ENCODE measurements at places on chromosomes 13 and 19. TPM values are rescaled to one million over a fixed set of nuclear protein-coding genes. Genes with fewer than 3 reads are reported as not detected.

Gene TLE2
- total RNA-seq, result 28.2 TPM

GRCh38 chr19:45094137-45094536 lies 1.2 kb downstream of the PPP1R37 start:
- no peaks in the 10 kb centered on the region for H3K27me3 ChIP-seq
- no peak overlapping the region for H3K27ac ChIP-seq
- H3K4me3 ChIP-seq, result peak overlapping the region; percentile 96
- no peak for DNase-seq
- H3K4me1 ChIP-seq, result peaks cover 62% of the 10 kb centered on the region

- H3K36me3 ChIP-seq, result no peaks in the 10 kb centered on the region
- no peaks in the 10 kb centered on the region for H3K4me1 ChIP-seq
- DNase-seq, result no peak
- H3K27me3 ChIP-seq, result no peaks in the 10 kb centered on the region
- H3K4me3 ChIP-seq, result no peak overlapping the region
These were observed 77.3 kb upstream of the UBAC2 start for GRCh38 chr13:99123101-99124045.

- DNase-seq, result peak; percentile 31
- no peaks in the 10 kb centered on the region for H3K27me3 ChIP-seq
- no peak overlapping the region for H3K4me3 ChIP-seq
These were observed 99.2 kb downstream of the SLC7A1 start for GRCh38 chr13:29496241-29496712.

DNA sequence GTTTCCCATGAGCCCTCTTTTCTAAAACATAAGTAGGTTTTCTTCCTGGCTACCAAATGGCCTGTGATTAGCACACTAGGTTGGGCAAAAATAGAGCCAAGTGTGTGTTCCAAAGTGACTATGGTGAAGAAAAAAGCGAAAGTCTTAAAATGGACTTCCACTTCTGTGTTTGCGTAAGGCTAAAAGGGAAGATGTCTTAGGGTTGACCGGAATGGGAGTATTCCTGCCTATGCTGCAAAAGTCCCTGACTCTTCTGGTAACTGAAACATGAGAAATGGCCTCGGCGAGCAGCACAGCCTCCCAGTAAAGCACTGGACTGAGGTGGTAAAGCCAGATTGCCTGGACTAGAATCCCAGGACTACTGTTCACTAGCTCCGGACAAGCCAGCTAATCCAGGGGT lies 2.4 kb upstream of the FPR1 start:
- H3K36me3 ChIP-seq, result no peaks in the 10 kb centered on the region
- H3K4me3 ChIP-seq, result no peak overlapping the region
- no peaks in the 10 kb centered on the region for H3K4me1 ChIP-seq
- no peak overlapping the region for H3K27ac ChIP-seq
- H3K27me3 ChIP-seq, result no peaks in the 10 kb centered on the region
- DNase-seq, result no peak

DNA sequence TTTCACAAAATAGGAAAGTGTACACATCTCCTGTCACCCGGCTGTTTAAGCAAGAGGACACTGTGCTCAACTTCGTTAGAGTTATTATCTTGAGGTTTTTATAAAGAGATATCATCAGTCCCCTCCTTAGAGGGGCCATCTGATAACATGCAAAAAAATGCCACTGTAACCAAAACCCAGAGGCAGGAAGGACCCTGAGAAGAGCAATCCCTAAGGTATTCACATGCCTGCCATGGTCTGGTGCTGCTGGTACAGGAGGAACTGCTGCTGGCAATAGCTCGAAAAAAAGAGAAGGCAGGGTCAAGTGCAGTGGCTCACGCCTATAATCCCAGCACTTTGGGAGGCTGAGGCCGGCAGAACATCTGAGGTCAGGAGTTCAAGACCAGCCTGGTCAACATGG lies 12.8 kb upstream of the CEACAM3 start:
- DNase-seq, result no peak
- no peaks in the 10 kb centered on the region for H3K36me3 ChIP-seq
- H3K4me3 ChIP-seq, result no peak overlapping the region
- H3K27me3 ChIP-seq, result peaks cover 82% of the 10 kb centered on the region

Gene NXNL1
- 0.80 TPM for total RNA-seq

Gene MEIOSIN
- not detected for total RNA-seq

DNA sequence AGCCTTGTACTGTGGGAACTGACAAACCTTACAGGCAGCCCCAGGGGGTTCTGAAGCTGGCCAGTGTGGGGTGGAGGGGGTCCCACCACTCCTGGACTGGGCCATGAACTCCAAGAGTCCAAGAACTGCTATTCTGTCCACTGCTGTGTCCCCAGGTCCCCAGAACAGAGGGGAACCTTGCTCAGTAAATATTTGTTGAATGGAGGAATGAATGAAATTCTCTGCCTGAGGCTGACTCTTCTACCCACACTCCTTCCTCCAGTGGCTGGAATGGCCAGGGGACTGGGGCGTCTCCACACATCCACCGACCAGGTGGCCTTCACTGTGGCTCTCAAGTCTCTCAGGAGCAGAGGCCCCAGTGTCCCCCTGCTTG lies 11.6 kb downstream of the WIZ start:
- H3K4me3 ChIP-seq, result no peak overlapping the region
- no peak overlapping the region for H3K27ac ChIP-seq
- H3K27me3 ChIP-seq, result no peaks in the 10 kb centered on the region
- DNase-seq, result no peak
- H3K4me1 ChIP-seq, result peaks cover 11% of the 10 kb centered on the region

Gene ZNF146
- total RNA-seq, result 38.9 TPM

DNA sequence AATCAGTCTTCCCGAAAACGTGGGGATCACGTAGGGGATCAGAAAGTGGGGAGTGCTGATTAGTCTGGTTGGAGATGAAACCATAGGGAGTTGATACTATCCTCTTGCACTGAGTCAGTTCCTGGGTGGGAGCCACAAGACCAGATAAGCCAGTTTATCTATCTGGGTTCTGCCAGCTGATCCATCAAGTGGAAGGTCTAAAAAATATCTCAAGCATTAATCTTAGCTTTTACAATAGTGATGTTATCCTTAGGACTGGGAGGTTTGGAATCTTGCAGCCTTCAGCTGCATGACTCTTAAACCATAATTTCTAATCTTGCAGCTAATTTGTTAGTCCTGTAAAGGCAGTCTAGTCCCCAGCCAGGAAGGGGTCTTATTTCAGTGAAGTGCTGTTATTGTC lies 2474.2 kb downstream of the PCDH9 start:
- H3K36me3 ChIP-seq, result no peaks in the 10 kb centered on the region
- no peak for DNase-seq
- no peak overlapping the region for H3K4me3 ChIP-seq
- H3K27me3 ChIP-seq, result no peaks in the 10 kb centered on the region
- H3K27ac ChIP-seq, result no peak overlapping the region
- H3K4me1 ChIP-seq, result no peaks in the 10 kb centered on the region

- DNase-seq, result no peak
- no peaks in the 10 kb centered on the region for H3K27me3 ChIP-seq
- no peak overlapping the region for H3K4me3 ChIP-seq
- peaks cover 20% of the 10 kb centered on the region for H3K4me1 ChIP-seq
- H3K27ac ChIP-seq, result no peak overlapping the region
These were observed 7.9 kb upstream of the STK24 start for GRCh38 chr13:98584668-98585397.

GRCh38 chr13:52894413-52894812 lies 46.0 kb upstream of the PCDH8 start:
- peaks cover 7% of the 10 kb centered on the region for H3K27me3 ChIP-seq
- no peak for DNase-seq
- H3K27ac ChIP-seq, result no peak overlapping the region
- no peak overlapping the region for H3K4me3 ChIP-seq

- DNase-seq, result no peak
- peaks cover 8% of the 10 kb centered on the region for H3K4me1 ChIP-seq
- no peak overlapping the region for H3K27ac ChIP-seq
- H3K4me3 ChIP-seq, result no peak overlapping the region
- peaks cover 4% of the 10 kb centered on the region for H3K36me3 ChIP-seq
- H3K27me3 ChIP-seq, result no peaks in the 10 kb centered on the region
These were observed 114.4 kb downstream of the RAB20 start for GRCh38 chr13:110447058-110447511.

GRCh38 chr19:8654591-8655339 lies 24.3 kb downstream of the NFILZ start:
- H3K27me3 ChIP-seq, result peaks cover 19% of the 10 kb centered on the region
- no peaks in the 10 kb centered on the region for H3K4me1 ChIP-seq
- H3K4me3 ChIP-seq, result no peak overlapping the region
- DNase-seq, result peak; percentile 58

Gene PPP1R13L
- 187 TPM for total RNA-seq

Gene CALR
- 471 TPM for total RNA-seq

- H3K4me3 ChIP-seq, result peak overlapping the region; percentile 23
- H3K4me1 ChIP-seq, result peaks cover 41% of the 10 kb centered on the region
- no peaks in the 10 kb centered on the region for H3K27me3 ChIP-seq
- DNase-seq, result no peak
- peaks cover 38% of the 10 kb centered on the region for H3K36me3 ChIP-seq
These were observed 15.1 kb downstream of the TICAM1 start for GRCh38 chr19:4816202-4816949.

Gene LSR
- total RNA-seq, result 5.2 TPM

Gene CTXN1
- 0.44 TPM for total RNA-seq

Gene SULT2A1
- not detected for total RNA-seq
